ENCODE measurements at places on chromosomes 7 and 10.

GRCh38 chr7:6244021-6244420 is 28.4 kb downstream of the CYTH3 start:
- DNase-seq, result no peak

DNA sequence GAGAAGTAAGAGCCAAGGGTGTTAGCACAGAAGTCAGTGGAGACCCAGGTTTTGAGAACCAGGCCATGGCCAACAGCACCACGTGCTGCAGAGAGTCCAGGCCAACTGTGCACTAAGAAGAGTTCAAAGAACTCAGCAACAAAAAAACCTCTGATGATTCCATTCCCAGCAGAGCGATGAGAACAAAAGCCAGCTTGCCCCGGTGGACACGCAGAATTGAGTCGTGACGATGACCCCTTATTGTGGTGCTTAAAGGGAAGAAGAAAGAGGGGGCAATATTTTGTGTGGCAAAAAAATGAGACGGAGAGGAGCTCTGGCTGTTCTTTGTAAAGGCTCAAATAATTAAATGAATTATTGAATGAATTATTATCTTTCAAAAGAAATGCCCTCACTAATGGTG is 468.3 kb upstream of the AUTS2 start:
- no peak for DNase-seq

DNA sequence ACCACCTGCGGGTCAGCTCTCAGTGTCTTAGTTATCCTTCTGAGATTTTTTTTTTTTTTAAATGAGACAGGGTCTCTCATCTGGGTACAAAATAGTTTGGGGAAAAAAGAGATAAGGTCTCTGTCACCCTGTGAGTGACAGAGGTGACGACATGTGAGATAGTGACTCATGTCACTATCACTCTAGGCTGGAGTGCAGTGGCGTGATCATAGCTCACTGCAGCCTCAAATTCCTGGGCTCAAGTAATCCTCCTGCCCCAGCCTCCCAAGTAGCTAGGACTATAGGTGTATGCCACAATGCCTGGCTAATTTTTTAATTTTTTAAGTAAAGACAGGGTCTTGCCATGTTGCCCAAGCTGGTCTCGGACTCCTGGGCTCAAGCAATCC is 10.4 kb downstream of the BLVRA start:
- no peak for DNase-seq

GRCh38 chr10:11578802-11579255 is 32.6 kb downstream of the USP6NL start:
- no peak for DNase-seq
